Substantia nigra (tissue), 51 donors: ENCODE measurements at places on chromosomes 3 and 15.

- DNase-seq: no peak
Measured at GRCh38 chr3:150062492-150062891, 91.8 kb upstream of the PFN2 start.

DNA sequence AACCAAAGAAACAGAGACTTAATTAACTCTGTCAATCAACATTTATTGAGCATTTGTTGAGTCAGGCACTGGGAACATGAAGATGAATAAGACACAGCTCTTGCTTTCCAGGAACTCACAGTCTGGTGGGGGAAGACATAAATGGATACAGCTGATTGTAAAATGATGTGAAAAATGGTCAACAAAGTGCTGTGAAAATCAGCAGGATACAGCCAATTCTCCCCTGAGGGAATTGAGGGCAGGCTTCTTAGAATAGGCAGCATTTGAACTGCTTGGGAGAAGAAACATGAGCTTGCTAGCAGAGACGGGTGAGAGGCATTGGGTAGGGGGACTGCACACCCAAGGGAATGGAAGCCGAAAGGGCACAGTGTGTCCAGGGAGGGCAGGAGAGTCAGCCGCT, 41.1 kb downstream of the MFSD1 start:
- no peak for DNase-seq

- no peak for DNase-seq
Measured at GRCh38 chr3:31285833-31286486, 246.8 kb upstream of the STT3B start.

GRCh38 chr3:46501702-46502101, 3.9 kb downstream of the RTP3 start:
- no peak for DNase-seq

DNA sequence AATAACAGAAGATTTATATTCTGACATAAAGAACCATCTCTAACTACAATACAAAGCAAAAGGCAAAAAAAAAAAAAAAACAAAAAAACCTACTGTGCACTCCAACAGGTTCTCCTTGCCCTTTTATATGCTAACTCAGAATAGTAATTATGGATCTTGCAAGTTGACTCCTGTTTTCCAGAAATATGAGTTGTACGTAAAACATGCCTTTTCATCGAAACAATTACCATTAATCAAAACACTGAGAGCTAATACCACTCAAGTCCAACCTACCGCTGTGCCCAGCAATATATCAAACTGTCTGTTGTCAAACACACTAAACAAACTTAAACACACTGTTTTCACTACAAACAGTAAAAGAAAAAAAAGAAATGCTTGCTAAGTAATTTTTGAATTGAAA, 389.8 kb downstream of the TBC1D5 start:
- no peak for DNase-seq

DNA sequence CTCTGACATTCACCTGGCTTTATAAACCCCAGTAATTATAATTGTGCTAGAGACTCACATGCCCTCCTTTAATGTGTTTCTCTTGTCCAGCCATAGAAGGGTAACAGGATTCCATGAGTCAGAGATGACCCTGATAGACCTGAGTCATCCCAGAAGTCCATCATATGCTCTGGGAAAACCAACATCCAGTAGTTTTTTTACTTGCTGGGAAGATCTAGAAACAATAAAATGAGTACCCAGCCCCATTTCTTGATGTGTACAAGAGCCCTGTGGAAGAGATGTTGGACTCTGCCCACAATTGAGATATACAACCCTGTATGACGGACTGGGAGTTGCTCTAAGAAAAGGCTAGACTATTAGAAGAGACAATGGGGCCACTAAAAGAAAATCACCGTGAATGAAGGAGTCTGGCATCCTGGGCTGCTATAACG, 22.4 kb upstream of the THUMPD3 start:
- DNase-seq: no peak

- DNase-seq: no peak
Measured at GRCh38 chr15:49242820-49243219, 72.8 kb downstream of the GALK2 start.

DNA sequence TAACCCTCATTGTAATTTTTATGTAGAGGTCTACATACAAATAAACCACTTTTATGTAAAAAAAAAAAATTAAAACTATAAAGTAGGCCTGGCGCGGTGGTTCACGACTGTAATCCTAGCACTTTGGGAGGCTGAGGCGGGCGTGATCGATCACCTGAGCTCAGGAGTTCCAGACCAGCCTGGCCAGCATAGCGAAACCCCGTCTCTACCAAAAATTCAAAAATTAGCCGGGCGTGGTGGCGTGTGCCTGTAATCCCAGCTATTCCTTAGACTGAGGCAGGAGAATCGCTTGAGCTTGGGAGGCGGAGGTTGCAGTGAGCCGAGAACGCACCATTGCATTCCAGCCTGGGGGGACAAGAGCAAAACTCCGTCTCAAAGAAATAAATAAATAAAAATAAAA, 766 bp upstream of the SLC12A6 start:
- no peak for DNase-seq

DNA sequence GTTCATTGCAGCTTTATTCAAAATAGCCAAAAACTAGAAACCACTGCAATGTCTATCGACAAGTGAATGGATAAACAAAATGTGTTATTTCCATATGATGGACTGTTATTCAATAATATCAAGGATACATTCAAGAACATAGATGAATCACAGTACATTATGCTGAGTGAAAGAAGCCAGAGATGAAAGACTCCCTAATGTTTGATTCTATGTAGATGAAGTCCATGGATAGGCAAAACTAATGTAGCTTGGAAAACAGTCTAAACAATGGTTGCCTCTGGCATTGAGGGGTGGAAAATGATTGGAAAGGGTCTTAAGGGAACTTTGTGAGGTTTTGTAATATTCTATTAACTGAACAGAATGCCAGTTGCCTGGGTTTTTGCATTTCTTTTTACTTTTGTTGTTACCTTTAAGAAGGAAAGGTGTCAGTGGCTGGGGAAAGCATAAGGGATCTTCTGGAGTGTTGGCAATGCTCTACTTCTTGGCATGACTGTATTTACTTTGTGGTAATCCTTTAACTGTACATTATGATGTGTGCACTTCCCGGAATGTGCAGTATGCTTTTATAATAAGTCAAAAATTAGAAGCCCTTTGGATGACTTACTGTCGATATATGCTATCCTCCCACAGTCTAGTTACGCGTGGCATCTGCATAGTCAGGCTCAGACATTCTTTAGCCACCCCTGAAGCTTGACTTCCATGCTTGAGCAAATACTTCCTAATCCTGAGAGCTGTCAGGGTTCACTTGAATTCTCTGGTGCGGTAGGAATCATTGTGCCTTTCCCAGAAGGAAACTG, 20.5 kb upstream of the ATP10A start:
- DNase-seq: no peak

- no peak for DNase-seq
Measured at GRCh38 chr3:54307566-54308180, 185.3 kb downstream of the CACNA2D3 start.

GRCh38 chr3:125055331-125055912, 375 bp downstream of the HEG1 start:
- DNase-seq: no peak

DNA sequence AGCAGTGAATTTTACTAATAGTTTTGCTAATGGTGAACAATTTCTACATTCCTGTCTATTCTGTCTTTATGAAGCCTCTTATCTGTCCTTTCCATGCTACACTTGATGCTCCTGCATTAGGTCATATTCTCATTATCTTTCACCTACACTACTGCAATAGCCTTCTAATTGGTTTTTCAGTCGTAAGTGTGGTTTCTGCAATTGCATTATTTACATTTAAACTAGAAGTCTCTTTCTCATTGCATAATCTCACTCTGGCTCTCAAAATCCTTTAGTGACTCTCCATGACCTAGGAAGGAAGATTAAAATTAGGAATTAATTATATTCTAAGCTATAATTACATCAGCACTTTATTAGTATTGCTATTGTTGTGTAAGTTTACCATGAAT, 686.5 kb downstream of the IGSF11 start:
- DNase-seq: no peak

DNA sequence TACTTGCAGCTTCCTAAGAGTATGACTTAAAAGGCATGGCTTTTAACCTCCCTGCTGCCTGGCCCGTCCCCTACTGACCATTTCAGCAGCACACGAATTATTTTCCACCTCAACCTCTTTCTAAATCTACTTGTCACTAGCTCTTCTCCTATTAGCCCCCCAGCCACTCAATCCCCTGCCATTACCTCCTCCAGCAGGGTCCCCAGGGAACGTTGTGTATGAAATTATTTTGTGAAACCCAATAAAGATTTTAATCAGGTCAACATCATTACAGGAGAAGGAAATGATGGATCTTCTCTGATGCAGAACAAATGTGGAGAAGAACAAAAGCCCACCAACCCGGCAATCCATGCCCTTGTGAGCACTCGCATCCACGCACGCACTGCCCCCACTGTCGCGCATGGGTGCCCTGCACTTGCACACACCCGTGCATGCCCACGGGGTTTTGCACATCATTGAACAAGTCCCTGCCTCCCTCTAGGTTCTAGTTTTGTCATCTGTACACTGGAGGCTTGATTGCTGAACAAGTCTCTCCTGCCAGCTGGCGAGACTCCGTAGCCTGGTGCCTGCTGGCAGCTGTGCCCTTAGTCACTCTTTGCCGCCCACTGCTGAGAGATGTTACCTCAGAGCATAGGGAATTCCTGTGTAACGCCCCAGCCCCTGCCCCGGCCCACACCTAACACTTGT, 51.6 kb downstream of the LINGO1 start:
- DNase-seq: no peak

DNA sequence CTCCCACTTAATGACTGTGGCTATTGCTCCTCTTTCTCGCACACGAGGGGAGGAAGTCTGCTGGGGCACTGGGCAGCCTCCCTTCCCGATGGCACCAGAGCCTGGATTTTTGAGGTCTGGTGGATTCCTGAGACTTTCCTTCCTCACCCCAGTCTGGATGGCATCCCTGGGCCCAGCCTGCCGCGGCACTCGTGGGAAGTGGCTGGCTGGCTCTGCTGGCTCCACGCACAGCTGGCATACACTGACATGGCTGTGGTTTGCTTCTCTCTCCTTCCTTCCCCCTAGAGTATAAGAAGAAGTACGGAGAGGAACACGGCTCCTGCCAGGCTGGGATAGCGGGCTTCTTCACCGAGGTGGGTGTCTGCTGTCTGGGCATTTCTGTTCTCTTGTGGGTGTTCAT, 319.8 kb upstream of the LRRFIP2 start:
- no peak for DNase-seq

GRCh38 chr3:134314588-134315285, 59.5 kb downstream of the AMOTL2 start:
- DNase-seq: no peak

DNA sequence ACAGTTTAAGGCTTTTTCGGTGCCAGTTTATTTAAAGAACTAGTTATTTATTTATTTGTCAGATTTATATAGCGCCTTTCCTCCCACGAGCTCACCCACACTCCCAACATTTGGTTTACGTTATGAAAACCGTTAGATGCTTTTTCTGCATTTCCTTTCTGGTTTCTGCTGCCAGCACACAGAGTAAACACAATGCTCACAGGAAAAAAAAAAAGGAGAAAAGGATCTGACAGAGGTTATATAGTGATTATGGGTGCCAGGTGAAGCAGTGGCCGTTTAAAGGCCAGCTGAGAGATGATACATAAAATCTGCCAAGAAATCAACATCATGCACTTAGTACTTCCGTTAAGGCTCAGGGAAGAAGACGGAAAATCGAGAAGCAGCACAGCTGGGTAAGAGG, 37.9 kb downstream of the ETV5 start:
- no peak for DNase-seq

GRCh38 chr3:194964809-194965208, 279.1 kb downstream of the FAM43A start:
- no peak for DNase-seq

DNA sequence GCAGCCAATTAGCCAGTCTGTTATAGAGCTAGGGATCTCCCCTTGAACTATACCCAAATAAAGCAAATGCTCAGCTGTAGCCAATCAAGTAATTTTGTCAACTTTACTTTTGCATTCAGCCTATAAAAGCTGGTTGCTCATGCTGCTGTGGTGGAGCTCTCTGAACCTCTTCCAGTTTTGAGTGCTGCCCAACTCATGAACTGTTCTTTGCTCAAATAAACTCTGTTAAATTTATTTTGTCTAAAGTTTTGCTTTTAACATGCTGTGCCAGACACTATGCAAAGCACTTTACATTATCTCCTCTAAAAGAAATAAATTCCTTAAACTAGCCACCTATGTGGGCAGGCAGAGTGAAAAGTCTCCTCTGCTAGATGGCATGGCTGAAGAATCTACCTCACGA, 51.6 kb upstream of the PXYLP1 start:
- DNase-seq: no peak

- no peak for DNase-seq
Measured at GRCh38 chr3:7709376-7710082, 792.1 kb upstream of the LMCD1 start.

DNA sequence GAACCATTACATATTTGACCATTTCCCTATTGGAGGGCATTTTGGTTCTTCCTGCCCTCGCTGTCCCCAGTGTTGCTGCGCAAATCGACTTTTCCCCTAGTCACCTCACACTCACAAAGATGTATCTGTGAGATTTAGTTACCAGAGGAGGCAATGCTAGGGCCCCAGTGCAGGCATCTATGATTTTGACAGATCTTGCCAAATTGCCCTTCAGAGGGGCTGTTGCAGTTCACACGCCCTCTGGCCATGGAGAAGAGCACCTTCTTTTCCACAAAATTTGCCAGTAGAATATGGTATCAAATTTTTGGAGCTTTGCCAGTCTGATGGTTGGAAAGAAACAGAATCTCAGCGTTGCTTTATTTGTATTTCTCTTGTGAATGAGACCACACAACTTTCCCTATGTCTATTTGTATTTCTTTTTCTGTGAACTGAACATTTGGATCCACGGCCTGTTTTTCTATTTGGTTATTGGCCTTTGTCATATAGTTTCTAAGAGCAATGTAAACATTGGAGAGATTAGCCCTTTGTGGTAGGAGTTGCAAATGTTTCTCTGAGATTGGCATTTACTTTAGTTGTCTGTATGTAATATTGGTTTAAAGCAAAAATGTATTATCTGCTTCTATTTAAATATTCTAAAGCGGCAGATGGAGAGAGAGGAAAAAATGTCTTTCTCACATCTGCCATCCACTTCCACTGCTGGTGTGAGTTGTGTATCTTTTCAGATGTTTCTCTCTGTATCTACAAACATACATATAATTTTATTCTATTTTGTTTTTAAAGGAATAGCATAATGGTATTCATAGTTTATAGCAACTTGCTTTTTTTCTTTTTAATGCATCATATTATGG, 66.1 kb downstream of the DNASE1L3 start:
- DNase-seq: no peak

DNA sequence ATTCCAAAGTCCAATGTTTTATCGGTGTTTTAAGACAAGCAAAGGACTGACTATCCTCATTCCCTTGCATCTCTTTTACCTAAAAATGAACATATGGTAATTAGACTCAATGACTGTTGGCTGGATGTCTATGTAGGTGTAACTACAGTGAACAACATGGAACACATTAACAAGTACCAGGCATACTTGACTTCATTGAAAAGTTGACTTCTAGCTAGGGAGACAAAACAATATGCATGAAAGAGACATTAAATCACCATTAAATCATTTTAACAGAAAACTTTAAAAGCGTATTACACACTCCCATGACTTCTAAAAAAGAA, 34.3 kb upstream of the ANPEP start:
- DNase-seq: no peak

GRCh38 chr3:33791477-33792166, 6.8 kb upstream of the PDCD6IP start:
- DNase-seq: no peak
